ENCODE measurements at places on chromosomes 11 and 22.

- DNase-seq: no peak
Measured at GRCh38 chr22:49571326-49571725, 256.3 kb downstream of the BRD1 start.

DNA sequence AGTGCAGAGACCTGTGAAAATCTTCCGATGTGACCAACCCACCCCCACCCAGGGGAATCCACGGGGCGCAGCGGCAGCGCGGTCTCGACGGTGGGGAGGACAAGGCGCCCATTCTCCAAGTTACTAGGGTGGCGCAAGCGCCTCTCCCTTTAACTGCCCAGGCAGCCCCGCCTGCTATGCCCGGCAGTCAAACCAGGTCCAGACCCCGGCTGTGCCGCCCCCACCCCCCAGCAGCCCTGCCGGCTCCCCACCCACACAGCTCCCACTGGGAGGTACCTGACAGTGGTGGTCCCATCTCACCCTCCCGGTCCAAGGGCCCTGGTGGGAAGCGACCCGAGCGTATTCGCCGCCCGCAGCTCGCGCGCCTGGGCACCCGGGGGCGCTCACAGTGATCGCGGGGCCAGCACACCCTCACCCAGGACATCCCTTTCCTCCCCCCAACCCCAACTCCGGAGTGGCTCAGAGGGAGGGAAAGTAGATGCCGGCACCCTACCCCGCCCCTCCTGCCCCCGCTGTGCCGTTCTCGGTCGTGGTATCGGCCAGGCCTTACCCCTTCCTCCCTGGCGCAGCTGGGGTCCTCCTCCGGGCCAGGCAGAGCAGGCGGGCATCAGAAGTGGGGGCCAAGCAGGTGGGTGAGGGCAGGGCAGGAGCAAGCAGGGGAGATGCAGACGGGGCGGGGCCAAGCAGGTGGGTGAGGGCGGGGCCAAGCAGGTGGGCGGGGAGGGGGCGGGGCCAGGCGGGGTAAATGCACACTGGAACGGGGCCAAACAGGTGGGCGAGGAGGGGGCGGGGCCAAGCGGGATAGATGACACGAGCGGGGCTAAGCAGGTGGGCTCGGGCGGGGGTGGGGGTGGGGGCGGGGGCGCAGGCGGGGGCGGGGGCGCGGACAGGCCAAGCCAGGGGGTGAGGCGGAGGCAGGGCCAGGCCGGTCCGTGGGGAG is at the start of gene TRPM5:
TRPM5 (minus strand) TSS at position 634 of the 940 bp plus-strand sequence. CDS start 21,478 bp downstream, outside the sequence.
- peak; percentile 49 for DNase-seq

GRCh38 chr11:75066061-75066460 is 30.6 kb downstream of the OR2AT4 start:
- DNase-seq: no peak

- no peak for DNase-seq
Measured at GRCh38 chr11:105181100-105181499, 41.5 kb upstream of the CARD18 start.

DNA sequence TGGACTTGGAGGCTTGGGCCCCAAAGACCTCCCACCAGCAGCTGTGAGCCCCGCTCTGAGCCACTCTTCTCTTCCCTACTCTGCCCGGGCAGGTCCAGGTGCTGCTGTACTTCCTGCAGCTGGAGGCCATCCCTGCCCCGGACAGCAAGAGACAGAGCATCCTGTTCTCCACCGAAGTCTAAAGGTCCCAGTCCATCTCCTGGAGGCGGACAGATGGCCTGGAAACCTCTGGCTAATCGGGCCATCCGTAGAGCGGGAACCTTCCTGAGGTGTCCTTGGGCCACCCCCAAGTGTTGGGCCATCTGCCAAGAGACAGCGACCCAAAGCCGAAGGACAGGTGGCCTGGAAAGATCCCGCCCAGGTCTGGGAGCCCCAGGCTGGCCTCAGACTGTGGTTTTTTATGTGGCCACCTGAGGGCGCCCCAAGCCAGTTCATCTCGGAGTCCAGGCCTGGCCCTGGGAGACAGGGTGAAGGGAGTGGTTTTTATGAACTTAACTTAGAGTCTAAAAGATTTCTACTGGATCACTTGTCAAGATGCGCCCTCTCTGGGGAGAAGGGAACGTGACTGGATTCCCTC is 135.1 kb downstream of the BCR start:
- peak; percentile 54 for DNase-seq

DNA sequence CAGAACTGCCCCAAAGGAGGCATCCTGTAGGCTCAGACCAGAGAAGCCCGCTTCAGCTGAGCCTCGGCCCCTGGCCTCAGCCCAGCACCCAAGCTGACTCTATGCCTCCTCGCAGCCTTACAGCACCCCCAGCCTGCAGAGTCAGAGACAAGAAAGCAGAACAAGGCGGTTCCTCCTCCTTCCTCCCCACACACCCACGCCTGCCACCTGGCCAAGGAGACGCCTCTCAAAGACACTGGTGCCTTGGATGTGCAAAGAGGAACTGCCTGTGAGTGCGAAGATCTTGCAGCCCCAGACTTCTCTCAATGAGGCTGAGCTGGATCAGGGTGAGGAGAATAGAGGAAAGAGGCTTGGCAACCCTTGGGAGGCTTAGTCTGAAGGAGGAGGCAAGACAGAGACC is 60.2 kb downstream of the PDE2A start:
- DNase-seq: no peak

GRCh38 chr22:27982630-27983180 is 63.6 kb upstream of the PITPNB start:
- DNase-seq: no peak

DNA sequence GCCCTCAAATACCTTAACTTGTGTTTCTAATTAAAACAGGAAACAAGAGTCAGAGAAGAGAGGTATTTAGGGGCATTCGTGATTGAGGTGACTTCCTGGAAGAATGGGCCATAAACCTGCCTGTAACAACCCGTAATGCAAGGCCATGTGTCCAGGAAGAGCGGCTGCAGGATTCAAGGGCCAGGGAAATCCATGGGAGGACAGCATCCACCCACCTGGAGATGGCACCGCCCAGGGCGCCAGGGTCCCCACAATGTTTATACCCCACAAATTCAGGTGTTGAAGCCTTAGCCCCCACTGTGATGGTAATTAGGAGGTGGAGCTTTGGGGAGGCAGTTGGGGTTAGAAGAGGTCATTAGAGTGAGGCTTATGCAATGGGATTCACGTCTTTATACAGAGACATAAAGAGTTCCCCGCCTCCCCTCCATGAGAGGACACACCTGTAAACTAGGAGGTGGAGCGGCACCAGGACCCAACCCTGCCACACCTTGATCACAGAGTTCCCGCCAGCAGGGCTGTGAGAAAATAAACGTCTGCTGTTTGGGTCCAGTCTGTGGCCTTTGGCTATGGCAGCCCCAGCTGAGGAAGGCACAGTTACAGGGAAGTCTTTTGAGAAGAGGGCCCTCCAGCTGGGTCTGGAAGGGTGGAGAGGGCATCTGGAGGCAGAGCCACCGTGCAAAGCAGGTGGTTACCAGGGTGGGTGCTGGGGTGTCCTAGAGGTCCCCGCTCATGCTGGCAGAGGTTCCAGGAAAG is 1394.3 kb downstream of the TBC1D22A start:
- DNase-seq: no peak

DNA sequence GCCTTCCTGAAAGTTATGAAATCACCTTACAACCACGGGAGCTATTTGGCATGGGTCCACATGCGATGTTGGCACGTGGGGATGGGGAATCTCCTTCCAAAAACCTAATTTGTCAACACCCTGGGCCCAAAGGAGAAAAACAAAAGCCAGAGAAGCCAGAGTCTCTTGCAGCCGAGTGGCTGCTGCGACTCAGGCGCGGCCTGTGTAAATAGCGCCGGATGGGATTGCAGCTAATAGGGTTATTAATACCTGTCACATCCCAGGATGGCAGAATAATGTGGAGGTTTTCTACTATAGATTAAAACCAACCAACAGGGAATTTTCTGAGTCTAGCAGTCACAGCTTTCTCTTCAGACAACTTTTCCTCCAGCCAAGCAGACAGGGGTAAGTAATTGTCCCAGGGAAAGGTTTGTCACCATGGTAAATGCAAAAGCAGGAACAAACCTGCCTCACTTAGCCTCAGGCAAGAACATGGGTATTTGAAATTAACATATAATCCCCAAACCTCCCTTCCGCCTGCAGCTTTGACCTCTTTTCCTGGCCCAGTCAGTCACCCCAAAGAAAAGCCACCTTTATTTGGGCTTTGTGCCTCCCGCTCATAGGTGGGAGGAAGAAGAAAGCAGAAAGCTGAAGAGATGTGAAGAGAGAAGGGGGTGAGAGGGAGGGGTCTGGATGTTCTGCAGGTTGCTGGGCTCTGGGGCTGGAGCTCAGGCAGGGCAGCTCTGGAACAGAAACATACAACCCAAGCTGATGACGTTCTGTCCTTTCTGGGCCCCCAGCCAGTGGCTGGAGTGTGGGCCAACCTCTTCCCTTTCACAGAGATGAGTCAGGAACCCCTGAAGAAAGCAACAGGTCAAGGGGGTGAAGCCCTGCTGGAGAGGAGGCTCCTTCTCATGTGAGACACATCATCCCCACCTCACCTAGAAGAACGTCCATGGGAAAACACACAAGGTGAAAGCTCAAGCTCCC is 376.5 kb downstream of the NXPE2 start:
- DNase-seq: no peak

DNA sequence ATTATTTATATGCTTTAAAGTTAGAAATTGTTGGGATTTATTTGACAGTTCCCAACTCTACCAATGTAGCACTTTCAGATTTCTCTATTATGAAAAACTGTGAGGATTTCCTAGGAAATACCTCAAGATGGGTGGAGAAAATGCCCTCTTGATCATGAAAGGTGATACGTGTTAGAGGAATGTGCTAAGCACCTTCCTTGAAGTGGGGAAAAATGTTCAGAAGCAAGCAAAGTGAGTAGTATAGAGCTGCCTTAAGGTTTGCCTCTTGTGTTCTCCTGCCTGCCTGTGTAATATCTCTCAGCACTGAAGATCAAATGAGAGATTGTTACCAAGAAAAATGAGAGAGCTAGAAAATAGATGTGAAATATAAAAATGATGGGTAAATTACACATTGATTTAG is 58.2 kb downstream of the YAP1 start:
- no peak for DNase-seq

- no peak for DNase-seq
Measured at GRCh38 chr11:65399845-65400244, 13.4 kb downstream of the FRMD8 start.

DNA sequence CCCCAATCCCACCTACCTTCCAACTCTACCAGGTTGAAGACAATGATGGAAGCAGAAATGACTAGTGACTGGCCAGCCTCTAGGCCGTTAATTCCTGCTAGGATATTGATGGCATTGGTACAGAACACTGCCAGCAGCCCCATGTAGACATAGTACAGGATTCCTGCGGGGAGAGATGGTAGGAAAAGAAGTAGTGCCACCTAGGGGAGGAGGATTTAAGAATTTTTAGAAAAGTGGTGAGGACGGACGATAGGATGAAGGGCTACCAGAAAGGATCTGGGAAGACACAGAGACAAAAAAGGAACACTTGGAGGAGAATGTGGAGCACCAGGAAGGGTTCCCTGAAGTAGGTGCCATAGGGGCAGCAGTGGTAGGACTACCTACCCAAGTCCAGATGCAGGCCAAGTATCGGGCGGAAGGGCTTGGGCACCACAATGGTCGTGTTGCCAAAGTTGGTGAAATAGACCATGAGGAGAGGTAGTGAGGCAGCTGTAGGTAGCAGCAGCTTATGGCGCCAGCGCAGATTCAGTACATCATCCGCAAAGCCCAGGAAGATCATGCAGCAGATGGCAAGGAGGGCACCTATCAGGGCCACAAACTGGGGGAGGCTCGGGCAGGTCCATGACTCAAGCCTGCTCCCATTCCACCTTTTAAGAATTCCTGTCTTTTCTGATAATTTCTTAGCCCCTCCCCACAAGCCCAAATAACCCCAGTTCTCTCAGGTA is 1.2 kb downstream of the DPAGT1 start:
- DNase-seq: no peak

DNA sequence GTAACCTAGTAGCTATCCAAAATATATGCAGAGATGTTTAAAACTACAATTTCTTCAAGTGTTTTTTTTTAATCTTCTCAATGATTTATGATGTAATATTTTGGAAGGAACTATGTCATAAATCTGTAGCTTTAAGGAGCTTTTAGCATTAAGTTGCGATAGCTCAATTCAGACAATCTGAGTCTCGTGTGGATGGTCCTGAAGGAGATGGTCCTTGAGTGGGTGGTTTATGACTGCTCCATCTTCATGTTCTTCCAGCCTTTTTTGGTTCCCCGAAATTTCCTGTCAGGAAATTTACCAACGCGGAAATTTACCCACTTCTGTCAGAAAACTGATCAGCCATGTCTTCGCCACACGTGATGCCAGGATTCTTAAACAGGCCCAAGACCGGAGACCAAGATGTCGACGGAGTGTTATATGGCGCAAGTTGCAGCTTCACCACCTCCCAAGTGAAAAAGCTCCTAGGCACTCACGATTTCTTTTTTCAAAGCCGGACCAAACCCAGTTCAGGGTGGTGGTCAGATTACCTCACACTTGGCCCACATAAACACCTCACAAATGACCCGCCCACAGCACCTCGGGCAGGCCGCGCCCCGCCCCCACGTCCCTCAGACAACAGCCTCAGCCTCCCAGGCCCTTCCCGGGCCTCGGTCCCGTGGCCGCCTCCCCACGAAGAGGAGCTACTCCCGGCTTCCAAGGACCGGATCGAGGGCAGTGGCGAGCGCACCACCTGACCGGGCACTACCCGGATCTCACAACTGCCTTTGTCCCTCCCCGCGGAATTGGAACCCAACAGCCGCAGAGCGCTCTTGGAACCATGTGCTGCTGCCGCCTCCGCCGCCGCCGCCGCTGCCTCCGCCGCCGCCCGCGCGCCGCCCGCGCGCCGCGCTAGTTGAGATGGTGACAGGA is at the start of gene MORC2:
MORC2 (minus strand) TSS at position 760 of the 909 bp plus-strand sequence. CDS start 885 bp downstream, outside the sequence.
- peak; percentile 83 for DNase-seq

DNA sequence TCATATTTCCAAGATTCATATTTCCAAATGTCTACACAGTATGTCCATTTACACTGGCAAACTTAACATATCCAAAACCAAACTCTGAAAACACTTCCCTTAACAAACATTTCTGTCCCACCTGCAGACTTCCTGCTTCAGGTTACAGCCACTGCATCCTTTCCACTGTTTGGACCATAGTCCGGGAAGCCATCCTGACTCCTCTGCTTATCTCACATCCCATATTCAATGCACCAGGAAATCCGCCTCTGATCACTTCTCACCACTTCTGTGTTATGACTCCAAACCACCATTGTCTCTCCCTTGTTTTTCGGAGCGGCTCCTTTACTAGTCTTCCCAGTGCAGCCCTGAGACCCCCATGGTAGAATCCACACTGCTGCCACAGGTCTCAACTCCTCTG is 30.1 kb downstream of the HIRA start:
- DNase-seq: no peak

- no peak for DNase-seq
Measured at GRCh38 chr11:68659158-68659921, 25.0 kb upstream of the GAL start.

Data from erythroblast (primary cell).